Naive thymus-derived CD8-positive, alpha-beta T cell (primary cell): ENCODE measurements at places on chromosomes 7 and 10. TPM values are rescaled to one million over a fixed set of nuclear protein-coding genes. Genes with fewer than 3 reads are reported as not detected.

DNA sequence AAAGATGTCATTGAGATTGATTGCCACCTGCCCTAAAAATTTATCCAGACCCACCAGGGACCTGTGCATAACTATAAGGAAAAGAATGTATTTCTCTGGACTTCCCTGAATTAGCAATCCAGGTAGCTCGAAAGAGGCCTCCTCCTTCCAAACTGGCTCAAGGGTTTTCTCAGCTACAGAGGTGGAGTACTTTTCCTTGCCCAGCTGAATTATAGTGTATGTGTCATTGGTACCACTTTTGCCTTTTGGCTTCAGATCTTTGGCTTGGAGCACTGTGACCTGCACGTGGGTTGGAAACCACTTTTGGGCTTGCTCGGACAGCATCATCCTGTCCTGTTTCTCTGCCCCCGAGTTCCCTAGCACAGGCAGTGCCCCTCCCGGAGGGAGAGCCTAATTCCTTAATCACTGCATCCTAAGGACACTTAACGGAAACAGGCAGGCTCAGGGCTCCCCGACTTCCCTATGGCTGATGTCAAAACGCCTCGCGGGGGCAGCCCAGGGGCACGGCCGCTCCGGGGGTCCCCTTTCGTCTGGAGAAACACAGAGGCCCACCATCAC, 825 bp downstream of the RAB11FIP2 start:
- no peak for DNase-seq

GRCh38 chr7:129550693-129551360, 48.5 kb downstream of the SMKR1 start:
- DNase-seq: no peak

DNA sequence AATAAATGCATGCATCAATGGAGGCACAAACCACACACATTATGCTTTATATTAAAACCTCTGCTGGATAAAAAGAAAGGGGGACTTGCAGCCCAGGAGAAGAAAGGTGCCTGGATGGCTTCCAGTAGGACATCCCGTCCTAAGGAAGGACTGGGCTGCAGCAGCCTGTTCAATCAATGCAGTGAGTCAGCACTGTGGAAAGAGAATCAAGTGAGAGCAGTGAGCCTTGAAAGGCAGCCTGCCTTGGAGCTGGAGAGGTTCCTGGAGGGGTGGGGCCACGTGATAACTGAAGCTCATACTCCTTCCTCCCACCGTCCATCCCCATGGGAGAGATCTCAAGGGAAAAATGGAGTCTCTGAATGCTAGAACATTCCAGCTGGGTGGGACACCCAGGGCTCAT, 501.2 kb downstream of the ADRA2A start:
- no peak for DNase-seq

GRCh38 chr10:26806557-26806956, 54.2 kb downstream of the ABI1 start:
- DNase-seq: no peak

GRCh38 chr7:123979876-123980275, 53.0 kb downstream of the TMEM229A start:
- no peak for DNase-seq

DNA sequence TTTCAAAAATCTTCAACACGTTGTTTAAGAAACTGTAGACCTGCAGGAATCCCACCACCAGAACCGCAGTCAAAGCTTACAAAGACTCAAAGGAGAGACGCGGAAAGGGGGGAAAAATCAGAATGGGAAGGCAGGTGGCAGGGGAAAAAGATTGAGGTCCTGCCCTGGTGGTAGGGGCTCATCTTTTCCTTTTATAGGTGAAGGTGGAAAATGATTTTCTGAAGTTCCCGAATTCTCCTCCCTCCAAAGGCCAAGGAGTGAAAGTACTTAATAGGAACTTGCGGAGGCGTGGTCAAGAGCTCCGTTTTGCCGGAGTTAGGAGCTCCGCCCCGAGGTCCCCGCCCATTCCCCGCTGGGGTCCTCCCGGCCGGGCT, 724 bp downstream of the BBIP1 start:
- DNase-seq: peak; percentile 81

MYH16 gene
- not detected for total RNA-seq

SLIT1 gene
- 0.26 TPM for total RNA-seq
